NCI-H1105 (cell line): ENCODE measurements at places on chromosomes 6 and 20.

DNA sequence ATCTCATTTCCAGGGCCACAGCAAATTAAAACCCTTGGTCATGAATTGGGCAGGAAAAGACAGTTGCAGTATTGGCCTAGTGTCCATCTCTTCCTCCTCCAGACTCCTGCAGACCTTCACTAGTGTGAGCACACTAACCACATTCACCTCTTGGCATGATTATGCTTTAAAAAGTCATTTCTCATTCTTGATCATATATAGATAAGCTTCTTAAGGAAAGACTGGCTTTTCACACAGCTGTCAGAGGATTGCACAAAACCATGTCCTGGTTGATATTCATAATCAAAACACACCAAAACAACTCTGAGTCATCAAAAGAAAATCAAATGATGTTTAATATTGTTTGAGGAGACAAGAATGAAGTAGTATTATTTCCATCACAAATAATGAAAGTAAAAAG is 52.1 kb downstream of the TMEM200A start:
- DNase-seq, result no peak

DNA sequence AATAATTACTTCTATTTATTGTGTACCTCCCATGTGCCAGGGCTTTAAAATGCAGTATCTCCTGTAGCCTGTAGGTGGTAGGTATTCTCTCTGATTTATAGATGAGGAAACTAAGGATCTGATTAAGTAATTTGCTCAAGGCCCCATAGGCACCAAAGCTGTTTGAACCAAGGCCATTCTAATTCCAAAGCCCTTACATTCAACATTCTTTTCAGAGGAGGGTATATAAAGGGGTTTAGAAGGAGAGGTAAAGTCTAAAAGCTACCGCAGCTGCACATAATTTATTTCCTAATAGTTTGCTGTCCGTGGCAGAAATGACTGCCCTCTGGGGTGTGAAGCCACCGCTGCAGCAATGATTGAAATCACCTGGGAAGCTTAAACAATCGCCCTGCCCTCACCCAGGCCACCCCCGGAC is 95.0 kb upstream of the FAM8A1 start:
- DNase-seq, result no peak

DNA sequence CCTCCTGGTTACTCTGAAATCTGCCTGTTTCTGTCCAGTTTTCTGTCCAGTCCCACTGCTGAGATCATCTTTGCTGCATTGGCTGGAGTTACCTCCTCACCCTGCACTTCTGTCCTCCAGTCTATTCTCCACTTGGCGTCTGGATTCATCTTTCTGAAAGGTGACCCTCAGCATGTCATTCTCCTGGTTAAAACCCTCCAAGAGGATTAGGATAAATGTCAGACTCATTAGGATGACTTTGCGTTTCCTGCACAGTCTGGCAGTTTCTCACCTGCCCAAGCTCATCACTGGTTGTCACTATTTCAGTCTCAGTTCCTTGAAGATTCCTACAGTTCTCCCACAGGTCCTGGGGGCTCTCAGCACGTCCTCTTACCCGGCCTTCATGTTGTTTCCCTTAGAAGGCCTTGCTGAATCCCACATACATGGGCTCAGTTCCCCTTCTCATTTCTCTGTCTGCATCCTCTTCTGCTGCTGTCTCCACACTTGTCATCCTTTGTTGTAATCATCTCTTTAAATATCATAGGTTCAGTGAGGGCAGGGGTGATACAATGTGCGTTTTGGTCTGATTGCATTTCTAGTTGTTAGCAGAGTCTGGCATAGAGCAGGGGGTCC is 374.8 kb downstream of the QKI start:
- DNase-seq, result no peak

DNA sequence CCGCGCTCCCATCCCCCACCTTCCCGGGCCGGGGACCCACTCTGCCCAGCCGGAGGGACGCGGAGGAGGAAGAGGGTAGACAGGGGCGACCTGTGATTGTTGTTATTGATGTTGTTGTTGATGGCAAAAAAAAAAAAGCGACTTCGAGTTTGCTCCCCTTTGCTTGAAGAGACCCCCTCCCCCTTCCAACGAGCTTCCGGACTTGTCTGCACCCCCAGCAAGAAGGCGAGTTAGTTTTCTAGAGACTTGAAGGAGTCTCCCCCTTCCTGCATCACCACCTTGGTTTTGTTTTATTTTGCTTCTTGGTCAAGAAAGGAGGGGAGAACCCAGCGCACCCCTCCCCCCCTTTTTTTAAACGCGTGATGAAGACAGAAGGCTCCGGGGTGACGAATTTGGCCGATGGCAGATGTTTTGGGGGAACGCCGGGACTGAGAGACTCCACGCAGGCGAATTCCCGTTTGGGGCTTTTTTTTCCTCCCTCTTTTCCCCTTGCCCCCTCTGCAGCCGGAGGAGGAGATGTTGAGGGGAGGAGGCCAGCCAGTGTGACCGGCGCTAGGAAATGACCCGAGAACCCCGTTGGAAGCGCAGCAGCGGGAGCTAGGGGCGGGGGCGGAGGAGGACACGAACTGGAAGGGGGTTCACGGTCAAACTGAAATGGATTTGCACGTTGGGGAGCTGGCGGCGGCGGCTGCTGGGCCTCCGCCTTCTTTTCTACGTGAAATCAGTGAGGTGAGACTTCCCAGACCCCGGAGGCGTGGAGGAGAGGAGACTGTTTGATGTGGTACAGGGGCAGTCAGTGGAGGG is 2.8 kb downstream of the SOX4 start:
- DNase-seq, result peak; percentile 77
